Endothelial cell of umbilical vein (primary cell): ENCODE measurements at places on chromosomes 12 and 14.

- no peaks in the 10 kb centered on the region for H3K27me3 ChIP-seq
- DNase-seq: no peak
- no peak overlapping the region for H3K4me3 ChIP-seq
- H3K36me3 ChIP-seq: no peaks in the 10 kb centered on the region
- H3K27ac ChIP-seq: no peak overlapping the region
- no peaks in the 10 kb centered on the region for H3K4me1 ChIP-seq
These were observed 70.7 kb downstream of the RASSF9 start for GRCh38 chr12:85765453-85765869.

DNA sequence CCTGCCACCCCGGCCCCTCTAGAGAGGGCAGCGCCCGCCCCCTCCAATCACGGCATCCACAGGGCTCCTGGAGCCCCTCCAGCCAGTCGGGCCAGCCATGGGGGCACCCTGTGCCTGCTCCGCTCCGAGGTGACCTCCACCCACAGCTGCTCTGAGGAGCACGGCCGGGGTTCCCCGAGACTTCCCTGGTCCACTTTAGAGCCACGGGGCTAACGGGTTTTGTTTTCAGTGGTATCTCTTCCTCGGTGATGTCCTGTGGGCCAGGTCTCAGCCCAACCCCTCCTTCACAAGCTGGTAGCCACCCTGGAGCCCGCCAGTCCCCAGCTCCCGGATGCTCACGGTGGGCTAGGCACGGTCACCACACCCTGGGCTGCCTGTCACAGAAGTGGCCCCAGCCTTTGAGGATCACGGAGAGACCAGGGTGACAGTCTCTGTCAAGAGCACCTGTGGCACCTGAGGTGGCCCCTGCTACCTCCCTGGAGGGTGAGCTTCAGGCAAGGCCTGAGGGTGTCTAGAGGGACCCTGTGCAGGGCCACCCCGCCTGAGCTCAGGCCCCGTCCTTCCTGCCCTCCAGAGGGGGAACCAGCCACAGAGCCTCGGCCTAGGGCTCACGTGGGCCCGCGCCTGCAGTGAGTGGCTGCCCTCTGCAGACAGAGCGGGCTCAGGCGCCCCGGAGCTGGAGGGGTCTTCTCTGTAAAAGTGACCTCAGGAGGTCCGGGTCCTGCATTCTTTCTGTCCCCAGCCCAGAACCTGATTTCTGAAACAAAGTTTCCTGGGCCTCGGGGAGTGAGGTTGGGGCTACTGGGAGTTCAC, 146.0 kb upstream of the C14orf180 start:
- H3K27ac ChIP-seq: no peak overlapping the region
- no peak for DNase-seq
- no peaks in the 10 kb centered on the region for H3K27me3 ChIP-seq

GRCh38 chr12:6987956-6988553, 17.3 kb downstream of the EMG1 start:
- no peak overlapping the region for H3K27ac ChIP-seq
- no peak overlapping the region for H3K4me3 ChIP-seq
- no peaks in the 10 kb centered on the region for H3K4me1 ChIP-seq
- DNase-seq: no peak
- no peaks in the 10 kb centered on the region for H3K27me3 ChIP-seq

DNA sequence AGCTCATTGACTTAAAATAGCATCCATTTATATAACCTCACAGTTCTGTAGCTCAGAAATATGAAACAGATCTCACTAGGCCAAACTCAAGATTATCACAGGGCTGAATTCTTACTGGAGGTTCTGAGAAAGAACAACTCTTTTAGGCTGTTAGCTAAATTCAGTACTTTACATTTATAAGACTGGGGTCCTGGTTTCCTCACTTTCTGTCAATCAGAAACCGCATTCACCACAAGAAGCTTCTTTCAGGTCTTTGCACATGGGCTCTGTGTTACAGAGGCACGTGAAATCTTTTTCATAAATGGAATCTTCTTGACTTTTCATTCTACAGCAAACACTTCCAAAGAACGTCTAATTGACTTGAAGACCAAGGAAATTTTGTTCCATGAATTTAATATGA, 876.3 kb upstream of the FOXG1 start:
- H3K4me1 ChIP-seq: no peaks in the 10 kb centered on the region
- no peaks in the 10 kb centered on the region for H3K36me3 ChIP-seq
- H3K27me3 ChIP-seq: no peaks in the 10 kb centered on the region
- no peak overlapping the region for H3K4me3 ChIP-seq
- DNase-seq: no peak

- no peaks in the 10 kb centered on the region for H3K36me3 ChIP-seq
- H3K4me1 ChIP-seq: no peaks in the 10 kb centered on the region
- H3K27ac ChIP-seq: no peak overlapping the region
- H3K4me3 ChIP-seq: no peak overlapping the region
- H3K27me3 ChIP-seq: no peaks in the 10 kb centered on the region
These were observed 13.3 kb upstream of the OAS3 start for GRCh38 chr12:112924986-112925385.

DNA sequence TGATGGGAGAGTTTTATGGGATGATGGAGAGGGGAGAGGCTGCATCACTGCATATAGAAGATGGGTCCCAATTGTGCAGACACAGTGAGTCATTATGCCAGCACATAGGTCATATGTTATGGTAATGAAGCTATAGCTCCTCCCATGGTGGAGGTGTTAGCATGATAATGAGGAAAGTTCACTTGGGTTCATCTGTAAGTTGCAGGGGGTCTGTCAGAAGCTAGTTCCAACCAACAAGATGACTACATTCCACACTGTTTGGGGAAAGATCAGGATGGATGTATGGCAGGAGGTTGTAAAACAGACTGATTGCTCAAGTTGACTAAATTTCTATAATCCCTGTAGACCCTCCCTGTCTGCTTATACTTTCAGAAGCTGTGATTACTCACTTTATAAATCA, 561.3 kb downstream of the C12orf50 start:
- H3K27ac ChIP-seq: no peak overlapping the region
- no peak for DNase-seq
- no peak overlapping the region for H3K4me3 ChIP-seq

- H3K27me3 ChIP-seq: no peaks in the 10 kb centered on the region
- no peaks in the 10 kb centered on the region for H3K36me3 ChIP-seq
These were observed 131.1 kb downstream of the CACNA1C start for GRCh38 chr12:2183556-2184541.

- no peaks in the 10 kb centered on the region for H3K4me1 ChIP-seq
- DNase-seq: no peak
- H3K36me3 ChIP-seq: no peaks in the 10 kb centered on the region
- H3K27ac ChIP-seq: no peak overlapping the region
- peaks cover 9% of the 10 kb centered on the region for H3K27me3 ChIP-seq
- no peak overlapping the region for H3K4me3 ChIP-seq
These were observed 3.9 kb downstream of the CD163 start for GRCh38 chr12:7499636-7500035.

DNA sequence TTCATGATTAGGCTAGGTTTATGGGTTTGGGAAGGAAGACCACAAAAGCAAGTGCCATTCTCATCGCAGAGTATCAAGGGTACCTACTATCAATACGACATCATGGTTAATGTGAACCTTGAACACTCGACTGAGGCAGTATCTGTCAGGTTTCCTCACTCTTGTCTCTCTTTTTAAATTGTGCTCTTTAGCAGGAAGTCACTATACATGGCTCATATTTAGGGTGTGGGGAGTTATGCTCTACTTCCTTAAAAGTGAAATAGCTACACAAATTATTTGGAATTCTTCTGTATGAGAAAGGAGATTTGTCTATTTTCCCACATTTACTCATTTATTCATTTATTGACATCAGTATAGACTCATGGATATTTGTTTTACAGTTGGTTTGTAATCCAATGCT, 5.9 kb upstream of the CLEC4E start:
- H3K27ac ChIP-seq: no peak overlapping the region
- H3K4me1 ChIP-seq: peaks cover 7% of the 10 kb centered on the region
- DNase-seq: no peak
- H3K27me3 ChIP-seq: no peaks in the 10 kb centered on the region
- H3K4me3 ChIP-seq: no peak overlapping the region
- H3K36me3 ChIP-seq: no peaks in the 10 kb centered on the region

DNA sequence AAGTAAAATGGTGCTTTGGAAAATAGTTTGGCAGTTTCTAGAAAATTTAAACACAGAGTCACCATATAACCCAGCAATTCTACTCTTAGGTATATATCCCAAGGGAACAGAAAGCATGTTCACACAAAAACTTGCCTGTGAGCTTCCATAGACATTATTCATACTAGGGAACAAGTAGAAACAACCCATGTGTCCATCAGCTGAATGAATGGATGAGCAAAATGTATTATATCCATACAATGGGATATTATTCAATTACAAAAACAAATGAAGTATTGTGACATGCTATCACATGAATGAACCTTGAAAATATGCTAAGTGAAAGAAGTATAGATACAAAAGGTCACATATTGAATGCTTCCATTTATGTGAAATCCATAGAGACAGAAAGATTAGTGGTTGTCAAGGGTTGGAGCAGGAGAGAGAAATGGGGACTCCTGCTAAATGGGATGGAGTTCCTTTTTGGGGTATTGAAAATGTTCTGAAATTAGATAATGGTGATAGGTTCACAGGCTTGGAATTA, 7.9 kb downstream of the SLC10A1 start:
- no peak overlapping the region for H3K27ac ChIP-seq
- no peaks in the 10 kb centered on the region for H3K27me3 ChIP-seq
- DNase-seq: no peak

- H3K4me1 ChIP-seq: peaks cover 9% of the 10 kb centered on the region
- H3K27ac ChIP-seq: no peak overlapping the region
- H3K36me3 ChIP-seq: peaks cover 6% of the 10 kb centered on the region
- DNase-seq: peak; percentile 41
- no peak overlapping the region for H3K4me3 ChIP-seq
- no peaks in the 10 kb centered on the region for H3K27me3 ChIP-seq
These were observed 78.0 kb downstream of the ATF7IP start for GRCh38 chr12:14443531-14443930.

- no peaks in the 10 kb centered on the region for H3K36me3 ChIP-seq
- no peaks in the 10 kb centered on the region for H3K27me3 ChIP-seq
- peaks cover 10% of the 10 kb centered on the region for H3K4me1 ChIP-seq
- H3K4me3 ChIP-seq: peak overlapping the region; percentile 93
- H3K27ac ChIP-seq: peak overlapping the region; percentile 46
These were observed 668 bp downstream of the MRPS35 start for GRCh38 chr12:27711317-27711682.

- H3K27me3 ChIP-seq: no peaks in the 10 kb centered on the region
- H3K27ac ChIP-seq: no peak overlapping the region
- no peak overlapping the region for H3K4me3 ChIP-seq
- H3K4me1 ChIP-seq: no peaks in the 10 kb centered on the region
These were observed 80.6 kb downstream of the GLT1D1 start for GRCh38 chr12:128933926-128934325.

- no peak overlapping the region for H3K4me3 ChIP-seq
- no peaks in the 10 kb centered on the region for H3K4me1 ChIP-seq
- DNase-seq: no peak
- no peaks in the 10 kb centered on the region for H3K36me3 ChIP-seq
These were observed 4.3 kb downstream of the HHIPL1 start for GRCh38 chr14:99649219-99649618.

DNA sequence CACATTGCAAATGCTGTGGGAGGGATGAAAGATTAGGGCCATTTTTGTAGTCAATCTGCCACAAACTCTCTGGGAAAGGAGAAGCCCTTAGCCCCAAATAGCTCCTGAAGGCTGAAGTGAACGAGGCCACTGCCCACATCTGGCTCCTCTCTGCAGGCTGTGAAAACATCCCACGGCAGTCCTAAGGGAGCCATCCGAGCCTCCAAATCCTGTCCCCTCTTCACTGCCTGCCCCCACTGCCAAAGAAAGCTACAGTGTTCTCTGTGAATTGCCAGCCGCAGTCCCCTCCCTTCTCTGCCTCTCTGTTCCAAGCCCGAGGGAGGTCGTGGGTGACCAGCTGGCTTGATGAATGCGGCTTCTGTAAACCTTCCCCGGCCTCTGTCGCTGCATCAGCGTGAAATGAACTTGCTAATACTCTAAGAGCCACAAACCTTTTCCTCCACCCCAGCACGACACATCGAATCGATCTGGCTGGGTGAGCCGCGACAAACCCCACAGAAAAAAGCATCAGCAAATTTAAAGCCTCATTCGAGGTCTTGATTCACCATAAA, 180.7 kb upstream of the NRXN3 start:
- no peak overlapping the region for H3K27ac ChIP-seq
- no peak for DNase-seq
- no peaks in the 10 kb centered on the region for H3K36me3 ChIP-seq

DNA sequence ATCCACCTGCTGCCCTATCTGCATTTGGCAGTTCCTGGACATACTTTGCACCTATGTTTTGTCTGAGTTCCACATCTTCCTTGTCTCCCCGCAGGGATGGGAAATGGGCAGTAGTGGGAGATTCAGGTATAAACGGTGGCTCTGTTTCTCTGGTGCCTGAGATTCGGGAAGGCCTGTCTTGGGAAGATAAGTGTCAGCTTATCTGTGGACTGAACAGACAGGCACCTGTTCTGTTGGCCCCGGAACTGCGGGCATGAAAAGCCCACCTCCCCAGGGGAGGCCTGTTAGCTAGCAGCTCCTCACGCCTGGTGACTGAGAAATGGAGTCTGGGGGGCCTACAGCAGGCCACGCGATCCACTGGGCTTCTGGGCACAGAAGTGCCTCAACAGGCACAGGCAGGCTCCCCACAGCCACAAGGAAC, 5.8 kb downstream of the PHB2 start:
- DNase-seq: no peak
- peaks cover 22% of the 10 kb centered on the region for H3K4me1 ChIP-seq
- no peaks in the 10 kb centered on the region for H3K27me3 ChIP-seq
- H3K27ac ChIP-seq: no peak overlapping the region
- H3K4me3 ChIP-seq: no peak overlapping the region
- peaks cover 30% of the 10 kb centered on the region for H3K36me3 ChIP-seq

DNA sequence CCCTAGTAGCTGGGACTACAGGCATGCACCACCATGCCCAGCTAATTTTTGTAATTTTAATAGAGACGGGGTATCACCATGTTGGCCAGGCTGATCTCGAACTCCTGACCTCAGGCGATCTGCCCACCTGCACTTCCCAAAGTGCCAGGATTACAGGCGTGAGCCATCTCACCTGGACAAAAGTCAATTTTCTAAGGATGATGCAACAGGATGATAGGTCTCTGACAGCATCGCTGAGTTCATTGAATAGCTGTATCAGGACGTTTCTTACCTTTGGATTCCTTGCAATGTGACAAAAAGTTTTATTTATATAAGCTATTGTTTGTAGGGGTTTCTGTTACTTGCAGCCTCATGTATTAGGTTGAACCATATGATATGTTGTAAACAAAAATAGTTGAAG, 55.5 kb upstream of the PCED1B start:
- no peaks in the 10 kb centered on the region for H3K27me3 ChIP-seq
- H3K36me3 ChIP-seq: no peaks in the 10 kb centered on the region
- peaks cover 20% of the 10 kb centered on the region for H3K4me1 ChIP-seq
- DNase-seq: no peak

DNA sequence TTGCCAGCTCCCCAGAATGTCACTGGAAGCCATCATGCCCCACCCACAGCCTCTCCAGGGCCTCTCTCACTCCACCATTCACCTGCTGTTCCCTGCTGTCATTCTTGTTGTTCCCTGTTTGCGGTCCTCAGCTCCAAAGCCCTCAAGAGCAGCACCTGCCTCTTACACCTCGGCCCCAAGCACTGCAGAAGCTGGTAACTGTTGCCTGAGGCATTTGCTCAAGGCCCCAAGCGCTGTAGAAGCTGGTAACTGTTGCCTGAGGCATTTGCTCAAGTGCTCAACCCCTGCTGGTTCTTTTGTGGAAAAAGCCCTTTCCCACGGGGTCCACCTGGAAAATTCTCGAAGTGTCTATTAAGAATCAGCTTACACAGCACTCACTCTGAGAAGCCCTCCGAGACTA, 78.0 kb downstream of the ARL6IP4 start:
- no peaks in the 10 kb centered on the region for H3K27me3 ChIP-seq
- H3K4me1 ChIP-seq: peaks cover 3% of the 10 kb centered on the region
- DNase-seq: no peak
- no peaks in the 10 kb centered on the region for H3K36me3 ChIP-seq
- H3K4me3 ChIP-seq: no peak overlapping the region
